AG04450 (cell line): ENCODE measurements at places on chromosomes 4 and X.

GRCh38 chr4:94588896-94589693 lies 137.4 kb downstream of the PDLIM5 start:
- no peak for DNase-seq

GRCh38 chr4:26181616-26182015 lies 139.2 kb upstream of the RBPJ start:
- DNase-seq: no peak

- no peak for DNase-seq
Observed at GRCh38 chr4:65589331-65589730, 81.0 kb downstream of the EPHA5 start.

DNA sequence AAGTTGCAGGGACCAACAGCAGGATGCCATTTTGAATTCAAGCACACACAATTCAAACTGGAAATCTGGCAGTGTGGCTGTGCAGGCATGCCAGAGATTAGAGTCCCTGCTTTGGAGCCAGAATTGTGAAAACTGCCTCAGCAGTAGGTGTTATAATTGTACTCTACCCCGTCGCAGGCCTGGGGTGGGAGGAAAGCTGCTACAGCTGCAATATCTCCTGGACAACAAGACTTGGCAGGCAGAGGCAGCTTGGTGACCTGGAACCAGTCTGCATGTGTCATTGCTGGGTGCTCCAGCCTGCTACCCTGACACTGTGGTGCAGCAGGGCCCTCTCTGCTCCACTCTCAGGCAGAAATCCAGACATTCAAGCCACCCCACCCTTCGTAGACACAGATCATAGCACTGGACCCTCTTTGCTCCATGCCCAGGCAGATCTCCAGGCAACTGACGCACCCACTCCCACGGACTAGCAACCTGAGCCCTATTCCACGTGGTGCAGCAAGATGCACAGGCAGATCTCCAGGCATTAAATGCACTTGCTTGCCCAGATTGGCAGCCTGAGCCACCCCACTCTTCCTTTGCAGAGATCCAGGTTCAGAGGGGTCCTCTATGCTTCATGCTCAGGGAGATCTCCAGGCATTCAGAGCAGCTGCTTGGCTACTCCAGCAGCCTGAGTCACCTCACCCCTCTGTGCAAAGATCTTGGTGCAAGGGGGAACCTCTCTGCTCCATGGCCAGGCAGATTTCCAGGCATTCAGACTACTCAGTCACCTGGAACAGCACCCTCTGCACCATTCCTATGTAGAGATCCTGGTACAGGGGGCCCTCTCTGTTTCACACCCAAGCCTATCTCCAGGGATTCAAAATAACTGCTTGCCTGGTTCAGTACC lies 140.5 kb downstream of the LRBA start:
- no peak for DNase-seq

- DNase-seq: no peak
Observed at GRCh38 chr4:89420507-89420906, 112.9 kb upstream of the GPRIN3 start.

GRCh38 chr4:89860971-89861370 lies 24.0 kb upstream of the SNCA start:
- no peak for DNase-seq

GRCh38 chrX:15816886-15817285 lies 26.6 kb downstream of the ZRSR2 start:
- DNase-seq: no peak

DNA sequence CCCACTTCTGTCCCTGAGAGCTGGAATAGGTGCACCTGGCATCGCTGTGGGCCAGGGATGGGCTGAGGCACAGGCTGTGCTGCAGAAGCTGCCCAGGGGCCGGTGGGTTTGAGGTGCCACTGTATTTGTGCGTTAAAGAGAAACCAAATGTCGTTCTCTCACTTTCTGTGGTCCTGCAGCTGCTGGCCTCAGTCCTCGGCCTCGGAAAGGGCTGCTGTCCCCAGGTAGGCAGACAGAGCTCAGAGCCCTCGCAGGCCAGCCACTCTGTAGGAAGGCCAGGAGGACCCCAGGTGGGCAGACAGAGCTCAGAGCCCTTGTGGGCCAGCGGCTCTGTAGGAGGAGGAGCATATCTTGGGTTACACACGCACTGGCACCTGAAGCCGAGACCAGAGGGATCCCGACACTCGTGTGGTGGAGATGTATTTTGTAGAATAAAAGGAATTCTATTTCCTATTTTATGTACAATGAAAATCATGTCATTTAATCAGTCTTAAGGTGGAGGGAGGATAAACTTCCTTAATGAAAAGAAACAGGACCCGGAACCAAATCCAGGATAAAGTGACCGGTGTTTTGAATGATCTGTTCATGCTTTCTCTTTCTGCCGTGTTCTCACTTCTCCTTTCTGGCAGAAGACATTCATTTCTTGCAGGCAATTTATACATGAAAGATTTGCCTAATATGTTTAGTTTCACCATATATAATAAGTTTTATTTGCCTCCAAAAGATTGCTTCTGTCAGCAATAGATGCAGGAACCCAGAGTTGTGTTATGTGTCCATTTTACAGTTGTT lies 54.4 kb upstream of the HGFAC start:
- no peak for DNase-seq

DNA sequence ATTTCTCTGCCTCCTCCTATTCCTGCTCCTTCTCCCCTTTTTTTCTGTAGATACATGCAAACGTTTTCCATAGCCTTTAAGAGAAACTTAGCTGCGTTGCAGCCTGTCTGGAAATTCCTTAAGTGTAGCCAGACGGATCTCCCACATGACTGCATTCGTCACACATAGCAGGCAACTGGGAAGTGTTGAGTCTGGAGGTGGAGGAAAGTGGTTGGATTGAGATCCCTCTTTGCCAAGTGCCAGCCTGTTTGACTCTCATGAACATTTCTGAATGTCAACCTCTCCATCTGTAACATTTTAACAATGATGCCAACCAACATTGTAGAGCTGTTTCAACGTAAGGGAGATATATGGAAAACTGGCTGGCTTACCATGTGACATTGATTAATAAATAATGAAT lies 45.1 kb upstream of the FAM9A start:
- DNase-seq: no peak

GRCh38 chrX:11309220-11309619 lies 16.0 kb downstream of the AMELX start:
- no peak for DNase-seq

DNA sequence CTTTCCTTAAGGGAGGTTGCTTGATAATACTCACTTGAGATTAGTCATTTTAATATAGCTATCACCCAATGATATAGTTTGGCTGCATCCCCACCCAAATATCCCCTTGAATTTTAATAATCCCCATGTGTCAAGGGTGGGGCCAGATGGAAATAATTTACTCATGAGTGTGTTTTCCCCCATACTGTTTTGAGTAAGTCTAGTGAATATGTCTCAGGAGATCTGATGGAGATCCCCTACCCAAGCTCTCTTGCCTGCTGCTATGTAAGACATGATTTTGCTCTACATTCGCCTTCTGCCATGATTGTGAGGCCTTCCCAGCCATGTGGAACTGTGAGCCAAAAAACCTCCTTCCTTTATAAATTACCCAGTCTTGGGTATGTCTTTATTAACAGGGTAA lies 539.7 kb upstream of the GRID2 start:
- DNase-seq: no peak

DNA sequence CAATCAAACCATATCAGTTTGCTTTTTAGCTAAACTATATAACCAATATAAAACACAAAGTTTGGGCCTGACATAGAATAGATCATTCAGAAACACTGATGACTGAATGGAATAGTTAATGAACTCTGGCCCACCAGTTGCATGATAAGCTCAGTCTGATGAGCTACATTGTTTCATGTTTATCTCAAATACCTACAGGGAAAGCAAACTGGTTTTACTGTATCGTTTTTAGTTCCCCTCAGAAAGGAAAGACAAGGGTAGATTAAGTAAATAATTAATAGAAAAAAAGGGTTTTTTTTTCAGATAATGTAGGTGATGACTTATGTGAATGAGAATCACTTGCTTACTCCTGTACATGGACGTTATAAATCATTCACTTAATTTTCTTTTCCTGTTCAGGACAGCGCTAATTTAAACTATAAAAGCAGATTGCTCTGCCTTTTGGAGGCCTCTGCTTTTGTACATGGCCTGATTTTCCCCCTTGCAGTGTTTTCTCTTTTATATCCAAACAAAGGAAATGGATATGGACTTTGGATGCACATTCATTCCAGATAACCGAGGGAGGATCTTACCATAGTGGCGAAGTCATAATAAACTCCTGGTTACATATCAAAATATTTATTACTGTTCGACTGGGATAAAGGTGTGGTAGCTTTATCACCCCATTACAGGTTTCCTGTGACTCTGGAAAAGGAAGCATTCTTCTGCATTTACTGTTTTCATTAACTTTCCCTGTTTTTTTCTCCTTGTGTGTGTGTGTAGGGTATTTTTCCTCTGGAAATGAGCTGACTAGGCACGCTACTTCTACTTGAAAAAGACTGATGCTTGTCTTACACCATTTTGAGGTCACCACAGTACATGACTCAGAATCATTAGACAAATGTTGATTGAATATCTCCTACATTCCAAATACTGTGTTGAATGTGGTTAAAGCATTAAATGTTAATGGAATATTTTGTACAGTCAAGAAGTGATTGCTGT lies 373.1 kb upstream of the HS3ST1 start:
- no peak for DNase-seq

DNA sequence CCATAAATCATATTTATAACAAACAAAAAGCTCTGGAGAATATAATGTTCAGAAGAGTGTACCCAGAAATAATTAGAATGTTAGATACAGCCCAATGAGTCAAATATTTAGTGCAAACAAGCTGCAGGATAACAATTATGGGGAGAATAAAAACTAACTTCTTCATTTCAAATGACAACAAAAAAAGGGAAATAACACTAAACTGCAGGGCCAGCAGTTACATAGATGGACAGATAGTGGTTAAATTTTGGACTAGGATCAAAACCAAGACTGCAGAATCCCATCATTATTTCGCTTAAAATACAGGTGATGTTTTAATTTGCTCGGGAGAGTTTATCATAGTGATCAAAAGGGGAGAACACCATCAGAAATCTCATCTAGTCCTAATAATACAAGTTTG lies 617 bp upstream of the GPR34 start:
- DNase-seq: no peak

GRCh38 chrX:17527135-17527701 lies 152.2 kb downstream of the NHS start:
- no peak for DNase-seq

DNA sequence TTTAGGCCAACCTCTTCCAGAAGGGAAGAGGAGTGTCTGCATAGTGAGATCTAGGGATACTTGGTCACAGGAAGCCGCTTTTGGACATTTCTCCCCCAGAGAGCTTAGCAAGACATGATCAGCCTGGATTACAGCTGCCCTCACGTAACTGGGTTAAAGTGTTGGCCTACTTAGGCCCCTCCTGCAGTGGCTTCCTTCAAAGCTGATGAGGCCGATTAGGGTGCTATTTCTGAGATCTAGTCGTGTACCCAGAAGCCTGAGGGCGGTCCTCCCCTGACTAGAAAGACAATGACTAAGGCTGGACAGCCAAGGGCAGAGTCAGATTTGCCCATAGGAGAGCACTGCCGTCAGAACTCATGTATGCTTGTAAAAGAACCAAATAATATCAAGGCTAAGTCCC lies 135.0 kb downstream of the AMMECR1 start:
- DNase-seq: no peak

DNA sequence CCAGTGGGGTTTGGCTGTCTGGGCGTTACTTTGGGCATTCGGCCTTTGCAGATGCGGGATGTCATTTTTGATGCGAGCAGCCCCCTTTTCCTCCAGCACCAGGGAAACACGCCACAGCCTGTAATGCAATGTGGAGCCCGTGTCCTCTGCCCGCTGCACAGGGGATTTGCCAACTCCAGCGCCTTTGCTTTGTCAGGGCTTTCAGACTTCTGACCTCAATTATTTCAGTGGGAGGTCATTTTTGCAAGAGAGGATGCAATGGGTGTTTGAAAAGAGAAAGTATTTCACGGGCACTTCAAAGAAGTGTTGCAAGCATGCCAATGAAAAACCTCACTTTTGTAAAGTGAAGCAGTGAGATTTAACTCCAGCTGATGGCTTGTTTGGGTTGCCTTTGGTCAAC lies 11.5 kb downstream of the CLCN4 start:
- no peak for DNase-seq

GRCh38 chr4:82785611-82786400 lies 12.8 kb downstream of the SCD5 start:
- peak; percentile 13 for DNase-seq

DNA sequence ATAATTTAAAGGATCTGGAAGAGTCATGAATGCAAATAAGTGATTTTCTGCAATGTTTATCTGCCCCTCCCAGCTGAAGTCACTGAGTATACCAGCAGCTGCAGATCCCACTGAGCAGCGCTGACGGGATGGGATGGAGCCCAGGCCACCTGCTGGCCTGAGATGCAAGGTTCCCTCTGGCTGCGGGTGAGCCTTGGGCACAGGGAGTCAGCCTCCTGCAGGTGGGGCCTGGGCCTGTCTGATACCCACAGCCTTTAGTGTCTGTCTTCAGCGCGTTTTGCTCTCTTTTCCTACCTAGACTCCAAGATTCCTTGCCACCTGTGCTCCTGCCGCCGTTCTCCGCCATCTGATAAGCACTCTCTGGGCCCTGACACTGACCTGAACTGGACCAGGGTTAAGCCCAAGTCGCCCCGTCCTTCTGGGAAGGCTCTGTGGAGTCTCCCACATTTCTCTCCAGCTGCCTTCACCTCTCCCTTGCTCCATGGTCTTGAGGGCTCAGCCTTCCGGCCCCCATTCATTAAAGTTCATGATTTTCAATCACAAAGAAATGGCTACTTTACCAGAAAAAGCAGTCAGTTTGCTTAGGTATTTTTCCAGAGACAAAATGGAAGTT lies 223.1 kb upstream of the FAT1 start:
- DNase-seq: no peak

DNA sequence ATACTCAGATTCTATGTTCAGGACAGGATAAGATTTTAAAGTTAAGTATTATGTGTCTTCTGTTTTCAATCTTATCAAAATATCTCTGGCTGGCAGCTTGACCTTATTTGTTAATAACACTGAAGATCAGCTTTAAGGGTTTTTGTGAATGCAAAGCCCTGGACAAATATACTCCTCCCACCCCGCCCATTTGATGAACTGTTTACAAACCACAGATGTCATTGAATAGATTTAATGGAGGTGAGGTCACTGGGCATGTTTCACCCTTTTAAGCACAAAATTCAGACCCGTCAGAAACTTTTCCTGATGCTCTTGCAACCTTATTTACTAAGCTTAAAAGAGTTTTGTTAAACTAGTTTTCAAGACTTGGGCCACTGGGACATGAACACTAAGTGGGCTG lies 10.1 kb upstream of the CXCL8 start:
- DNase-seq: no peak

DNA sequence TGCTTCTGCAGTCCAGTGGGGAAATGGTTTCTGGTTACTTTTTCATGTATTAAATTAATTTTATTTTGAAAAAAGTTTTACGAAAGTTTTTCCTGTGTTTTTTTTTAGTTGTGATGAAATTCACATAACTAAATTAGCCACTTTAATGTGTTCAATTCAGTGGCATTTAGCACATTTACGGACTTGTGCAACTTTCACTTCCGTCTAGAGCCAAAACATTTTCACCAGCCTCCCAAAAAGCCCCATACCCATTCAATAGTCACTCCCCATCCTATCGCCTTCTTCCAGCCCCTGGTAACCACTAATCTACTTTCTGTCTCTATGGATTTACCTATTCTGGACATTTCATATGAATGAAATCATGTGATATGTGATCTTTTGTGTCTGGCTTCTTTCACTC lies 22.8 kb upstream of the TBL1X start:
- no peak for DNase-seq
